ENCODE measurements at places on chromosomes 2 and 18.

DNA sequence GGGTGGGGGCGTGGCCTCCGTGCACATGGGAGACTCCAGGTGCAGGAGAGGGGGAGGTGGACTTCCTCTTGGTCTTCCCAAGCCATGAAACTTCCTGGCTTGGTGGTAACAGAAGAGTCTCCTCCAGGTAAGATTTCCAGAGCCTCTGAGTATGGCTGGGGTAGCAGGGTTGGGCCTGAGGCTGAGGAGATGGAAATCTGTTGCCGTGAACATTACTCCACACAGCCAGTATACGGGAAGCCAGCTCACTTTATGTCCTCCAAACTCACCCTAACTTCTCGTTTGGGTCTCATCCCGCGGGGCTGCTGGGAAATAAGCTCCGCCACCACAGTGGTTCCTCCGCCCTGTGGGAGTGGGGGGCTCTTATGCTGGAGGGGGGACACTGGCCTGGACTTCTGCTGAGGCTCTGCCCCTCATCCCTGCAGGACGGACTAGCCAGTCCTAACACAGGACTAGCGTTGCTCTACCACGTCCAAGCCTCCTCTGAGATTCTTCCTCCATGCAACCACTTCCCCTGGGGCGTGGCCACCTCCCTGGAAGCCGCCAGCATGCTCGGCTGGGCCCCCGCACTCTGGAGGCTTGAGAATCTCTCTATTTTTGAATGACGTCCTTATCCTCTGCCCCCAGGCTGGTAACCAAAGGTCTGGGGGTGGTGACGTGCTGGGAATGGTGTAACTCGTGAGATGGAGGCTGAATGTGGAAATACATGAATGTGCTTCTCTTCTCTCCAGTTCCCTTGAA is 777 bp upstream of the RAB17 start:
- no peak for DNase-seq

GRCh38 chr18:6920099-6920955 is 190.8 kb downstream of the ARHGAP28 start:
- DNase-seq, result peak; percentile 63

- DNase-seq, result no peak
Observed at GRCh38 chr18:58419587-58420199, 209.2 kb downstream of the ALPK2 start.

GRCh38 chr2:18473241-18474181 is 86.9 kb downstream of the RDH14 start:
- no peak for DNase-seq

DNA sequence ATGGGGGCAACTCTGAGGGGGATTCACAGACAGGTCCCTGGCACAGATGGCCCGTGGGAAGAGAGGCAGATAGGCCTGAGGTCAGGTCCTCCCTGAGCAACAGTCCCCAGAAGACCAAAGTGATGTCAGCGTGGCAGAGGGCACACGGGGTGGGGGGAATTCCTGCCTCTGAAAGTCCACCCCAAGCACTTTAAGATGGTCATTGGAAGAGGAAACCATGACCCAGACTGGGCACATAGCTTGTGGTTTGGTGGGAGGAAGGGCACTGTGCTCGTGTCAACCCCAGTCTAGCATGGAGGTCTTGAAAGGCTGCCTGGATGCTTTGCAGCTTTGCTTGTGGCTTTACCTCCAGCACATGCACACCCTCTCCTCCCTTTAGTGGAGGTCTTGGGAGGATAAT is 38.0 kb upstream of the SIX2 start:
- no peak for DNase-seq

DNA sequence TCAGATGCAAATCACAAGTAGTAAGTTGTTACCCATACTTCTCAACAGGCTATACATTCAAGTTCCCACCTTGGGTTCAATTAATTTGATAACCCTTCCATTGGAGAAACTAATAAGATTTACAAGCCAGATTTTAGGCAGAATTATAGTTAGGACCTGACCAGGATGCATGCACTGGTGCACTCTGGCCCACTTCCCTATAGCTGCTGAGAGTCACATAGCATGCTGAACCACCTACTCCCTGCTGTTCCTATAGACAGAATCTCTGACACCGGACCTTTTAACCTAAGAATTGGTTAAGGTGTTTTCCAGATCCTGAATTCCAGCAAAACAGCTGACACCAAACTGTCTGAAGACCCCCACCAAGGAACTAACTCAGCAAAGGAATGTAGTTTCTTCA is 26.2 kb downstream of the FAM210A start:
- DNase-seq, result no peak

GRCh38 chr18:26051843-26052242 is 38.6 kb downstream of the SS18 start:
- no peak for DNase-seq

- no peak for DNase-seq
Observed at GRCh38 chr18:46040747-46041104, 31.3 kb downstream of the PSTPIP2 start.

GRCh38 chr18:72411261-72411660 is 132.9 kb downstream of the CBLN2 start:
- no peak for DNase-seq

- DNase-seq, result no peak
Observed at GRCh38 chr2:201093573-201093972, 21.8 kb downstream of the NDUFB3 start.

DNA sequence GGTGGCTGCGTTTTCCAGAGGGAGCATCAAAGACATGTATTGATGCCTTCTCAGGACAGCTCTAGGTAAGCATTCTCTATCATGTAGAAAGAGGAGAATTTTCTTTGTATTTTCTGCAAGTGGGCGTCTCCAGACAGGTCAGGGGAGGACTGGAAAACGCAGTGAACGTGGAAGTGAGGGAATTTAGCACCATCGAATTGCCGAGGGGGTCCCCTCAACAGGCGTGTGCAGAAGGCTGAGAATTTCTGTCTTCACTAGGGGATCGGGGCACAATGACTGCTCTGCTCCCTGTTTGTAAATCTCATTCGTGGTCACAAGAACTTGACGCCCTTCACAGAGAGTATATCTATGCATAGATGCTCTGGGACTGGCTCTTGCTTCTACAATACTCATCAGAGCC is 5.0 kb upstream of the NTSR2 start:
- peak; percentile 21 for DNase-seq

- no peak for DNase-seq
Observed at GRCh38 chr18:9647496-9648323, 33.4 kb upstream of the PPP4R1 start.

DNA sequence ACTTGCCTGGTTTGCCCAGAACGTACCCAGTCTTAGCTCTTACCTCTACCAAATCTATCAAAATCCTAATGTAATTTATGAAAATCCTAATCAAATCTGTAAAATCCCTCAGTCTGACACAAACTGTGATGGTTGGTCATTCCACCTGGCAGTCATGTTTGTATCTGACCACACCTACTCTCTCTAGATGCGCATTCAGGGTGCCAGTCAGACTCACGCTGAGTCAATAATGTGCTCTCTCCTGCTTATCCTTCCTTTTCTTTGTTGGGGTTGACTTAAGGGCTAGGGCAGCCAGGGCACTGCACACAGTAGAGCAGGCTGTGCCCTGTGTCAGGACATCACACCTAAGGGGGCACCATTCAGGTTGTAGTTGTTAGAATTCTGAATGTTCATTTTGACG is 48.5 kb upstream of the PARD3B start:
- no peak for DNase-seq

GRCh38 chr18:75809926-75810255 is 382.4 kb upstream of the SMIM21 start:
- DNase-seq, result no peak
